ENCODE measurements at places on chromosomes 1 and 21.

DNA sequence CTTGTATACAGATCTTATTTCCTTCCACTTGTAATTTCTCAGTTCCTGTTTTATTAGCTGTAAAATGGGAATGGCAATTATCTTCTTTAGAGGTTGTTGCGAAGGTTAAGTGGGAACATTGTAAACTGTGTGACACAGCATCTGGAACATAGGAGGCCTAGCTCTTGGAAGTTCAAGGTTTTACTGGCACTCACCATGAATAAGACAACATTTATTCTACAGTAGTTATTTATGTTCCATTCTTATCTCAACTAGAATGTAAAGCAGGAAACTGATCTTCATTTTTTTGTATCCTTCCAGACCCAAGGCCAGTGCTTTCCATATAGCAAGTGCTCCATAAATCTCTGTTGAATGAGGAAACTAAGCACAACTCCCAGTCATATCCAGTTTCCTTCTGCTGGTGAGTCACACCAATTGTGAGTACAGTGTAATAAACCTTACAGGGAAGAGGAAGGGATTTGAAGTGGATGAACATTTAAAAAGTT is 1.4 kb downstream of the BCL10 start:
- no peak for DNase-seq

DNA sequence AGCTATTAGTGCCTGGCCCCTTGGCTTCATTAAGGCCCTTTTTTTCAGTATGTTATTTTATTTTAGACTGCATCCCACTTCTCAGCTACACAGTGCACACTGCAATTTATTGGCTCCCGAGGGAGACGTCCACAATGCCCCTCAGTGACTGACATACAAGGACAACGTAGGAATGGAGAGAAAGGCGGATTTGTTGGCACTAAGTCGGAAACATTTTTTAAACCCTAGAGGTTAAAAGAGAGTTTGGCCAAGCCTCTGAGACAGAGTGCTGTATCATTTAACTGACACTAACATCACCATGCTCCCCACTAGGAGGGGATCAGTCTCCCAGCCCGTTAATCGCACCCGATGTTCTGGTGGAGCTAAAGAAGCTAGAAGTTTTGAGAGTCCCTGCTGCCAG is 45.7 kb upstream of the FOXD3 start:
- no peak for DNase-seq

GRCh38 chr21:45261093-45261492 is 26.6 kb downstream of the POFUT2 start:
- no peak for DNase-seq

DNA sequence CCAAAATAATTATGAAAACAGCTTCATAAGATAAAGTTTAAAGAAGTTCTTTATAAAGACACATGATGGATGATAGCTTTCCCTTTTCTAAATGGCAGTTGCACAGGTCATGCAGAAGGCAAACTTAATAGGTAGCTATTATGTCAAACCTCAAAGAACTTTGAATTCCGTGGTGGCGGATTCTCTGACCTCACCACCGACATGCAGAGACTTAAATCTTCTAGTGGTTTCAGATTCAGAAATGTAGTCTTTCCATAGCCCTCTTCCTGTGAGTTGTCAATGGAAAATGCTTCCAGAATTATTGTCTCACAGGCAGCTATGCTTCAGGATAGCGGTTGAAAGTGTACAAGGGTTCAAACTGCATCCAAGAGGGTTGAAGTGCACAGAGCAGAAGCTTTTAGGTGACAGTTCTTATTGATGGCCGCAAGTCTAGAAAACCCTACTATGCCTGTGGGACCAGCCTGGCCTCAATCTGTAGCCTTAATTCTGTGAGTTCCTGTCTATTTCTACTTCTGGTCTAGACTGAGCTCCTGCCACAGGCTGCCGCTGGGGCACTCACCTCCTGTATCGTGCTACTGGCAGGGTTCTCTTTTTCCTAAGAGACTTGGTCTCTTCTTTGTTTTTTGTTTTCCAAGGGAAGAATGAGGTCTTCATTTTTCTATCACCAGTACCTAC is 117.0 kb upstream of the ERRFI1 start:
- no peak for DNase-seq

DNA sequence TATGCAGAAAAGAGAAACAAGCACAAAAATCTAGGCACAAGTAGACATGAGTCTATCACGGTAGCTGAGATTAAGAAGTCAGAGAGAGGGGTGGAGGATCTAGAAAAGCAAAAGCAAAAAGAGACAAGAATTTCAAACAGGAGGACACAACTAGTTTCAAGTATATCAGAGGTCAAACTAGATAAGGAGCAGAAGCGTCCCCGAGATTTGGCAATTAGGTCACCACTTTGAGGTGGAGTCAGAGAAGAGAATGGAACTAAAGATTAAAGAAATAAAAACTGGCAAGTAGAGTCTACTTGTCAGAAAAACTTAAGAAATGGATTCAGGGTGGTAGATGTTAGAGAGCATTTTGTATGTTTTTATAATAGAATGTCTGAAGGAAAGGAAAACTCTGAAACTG is 2.3 kb downstream of the SF3B4 start:
- DNase-seq: no peak

DNA sequence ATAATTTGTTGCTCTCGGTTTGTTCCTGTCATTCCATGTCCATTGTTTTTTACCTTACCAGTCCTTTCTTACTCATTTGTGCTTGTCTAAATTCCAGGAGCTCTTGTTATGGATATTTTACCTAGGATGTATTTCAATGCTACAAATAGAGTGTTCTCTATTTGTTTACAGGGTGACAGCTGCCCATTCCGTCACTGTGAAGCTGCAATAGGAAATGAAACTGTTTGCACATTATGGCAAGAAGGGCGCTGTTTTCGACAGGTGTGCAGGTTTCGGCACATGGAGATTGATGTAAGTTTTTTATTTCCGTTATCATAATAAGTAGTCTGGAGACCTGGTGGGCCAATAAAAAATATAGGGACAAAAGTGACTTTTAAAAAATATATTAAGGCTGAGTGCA is 23.0 kb downstream of the ZBED6 start:
- DNase-seq: no peak

GRCh38 chr1:43247256-43247921 is 22.4 kb upstream of the TMEM125 start:
- no peak for DNase-seq

DNA sequence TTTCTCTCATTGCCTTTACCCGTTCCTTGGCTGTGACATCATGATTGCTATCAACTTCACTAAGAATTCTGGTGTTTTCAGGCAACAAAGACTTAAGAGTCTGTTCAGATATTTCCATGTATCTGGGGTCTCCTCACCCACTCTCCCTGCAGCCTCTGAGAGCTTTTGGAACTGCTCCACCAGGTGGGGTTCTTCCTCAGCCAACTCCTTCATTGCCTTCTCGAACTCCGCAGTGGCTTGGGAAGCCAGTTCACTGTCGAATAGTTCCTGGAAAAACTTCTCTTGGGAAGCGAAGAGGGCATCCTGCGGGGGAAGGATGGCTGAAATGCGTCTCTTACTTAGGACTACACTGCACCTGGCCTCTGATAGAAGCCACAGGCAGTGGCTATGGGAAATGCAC is 2.1 kb downstream of the PEX19 start:
- no peak for DNase-seq

DNA sequence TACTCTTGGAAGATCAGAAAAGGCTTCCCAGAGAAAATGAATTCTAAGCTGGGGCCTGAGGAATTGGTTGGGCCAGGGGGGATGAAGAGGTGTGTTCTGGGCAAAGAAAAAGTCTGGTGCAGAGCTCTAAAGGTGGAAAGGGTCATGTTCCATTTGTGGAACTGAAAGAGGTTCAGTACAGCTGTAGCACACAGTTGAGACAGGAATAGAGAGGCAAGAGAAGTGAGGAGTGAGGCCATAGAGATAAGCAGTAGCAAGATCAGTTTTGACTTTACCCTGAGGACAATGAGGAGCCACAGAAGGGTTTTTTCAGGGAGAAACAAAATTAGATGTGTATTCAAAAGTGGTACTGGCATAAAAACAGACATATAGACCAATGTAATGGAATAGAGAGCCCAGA is 30.3 kb upstream of the MUTYH start:
- DNase-seq: no peak

DNA sequence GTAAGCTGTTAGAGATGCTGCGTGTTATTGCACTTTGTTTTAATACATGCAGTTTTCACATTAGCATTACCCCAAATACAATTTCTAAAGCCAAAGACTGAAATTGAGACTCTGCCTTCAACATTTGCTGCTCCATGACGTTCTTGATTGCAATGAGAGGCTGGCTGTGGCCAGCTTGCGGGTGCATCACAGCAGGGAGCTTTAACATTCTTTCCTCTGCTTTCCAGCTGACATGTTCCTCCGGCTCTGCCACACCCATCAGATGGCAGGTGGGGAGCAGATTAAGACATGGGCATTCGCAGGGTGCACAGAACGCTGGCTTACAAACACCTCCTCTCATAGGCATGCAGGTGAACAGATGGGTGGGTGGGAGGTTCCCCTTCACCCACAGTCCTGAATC is 314.1 kb downstream of the DISC1 start:
- no peak for DNase-seq

- DNase-seq: no peak
Measured at GRCh38 chr1:3892748-3893147, 7.3 kb downstream of the C1orf174 start.

DNA sequence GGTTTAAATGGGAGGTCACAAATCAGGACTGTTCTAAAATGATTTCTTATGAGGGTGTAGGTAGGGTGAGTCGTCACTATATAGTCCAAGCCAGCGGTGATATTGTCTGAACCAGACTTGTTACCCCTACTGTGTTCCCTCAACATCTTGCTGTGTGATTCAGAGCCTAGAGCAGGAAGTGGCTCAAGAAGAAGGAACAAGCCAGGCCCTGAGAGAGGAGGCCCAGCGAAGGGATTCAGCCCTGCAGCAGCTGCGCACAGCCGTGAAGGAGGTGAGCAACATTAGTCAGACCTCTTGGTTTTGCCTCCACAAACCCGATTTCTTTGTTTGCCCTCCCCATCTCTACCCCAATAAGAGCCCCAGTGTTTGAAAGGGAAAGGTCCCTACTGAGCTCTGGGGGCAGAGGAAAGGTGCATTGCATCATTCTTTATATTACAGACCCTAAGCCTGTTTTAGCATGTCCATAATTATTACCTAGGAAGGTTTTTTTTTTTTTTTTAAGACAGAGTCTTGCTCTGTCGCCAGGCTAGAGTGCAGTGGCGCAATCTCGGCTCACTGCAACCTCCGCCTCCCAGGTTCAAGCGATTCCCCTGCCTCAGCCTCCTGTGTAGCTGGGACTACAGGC is 5.0 kb upstream of the SH3BGRL3 start:
- no peak for DNase-seq

DNA sequence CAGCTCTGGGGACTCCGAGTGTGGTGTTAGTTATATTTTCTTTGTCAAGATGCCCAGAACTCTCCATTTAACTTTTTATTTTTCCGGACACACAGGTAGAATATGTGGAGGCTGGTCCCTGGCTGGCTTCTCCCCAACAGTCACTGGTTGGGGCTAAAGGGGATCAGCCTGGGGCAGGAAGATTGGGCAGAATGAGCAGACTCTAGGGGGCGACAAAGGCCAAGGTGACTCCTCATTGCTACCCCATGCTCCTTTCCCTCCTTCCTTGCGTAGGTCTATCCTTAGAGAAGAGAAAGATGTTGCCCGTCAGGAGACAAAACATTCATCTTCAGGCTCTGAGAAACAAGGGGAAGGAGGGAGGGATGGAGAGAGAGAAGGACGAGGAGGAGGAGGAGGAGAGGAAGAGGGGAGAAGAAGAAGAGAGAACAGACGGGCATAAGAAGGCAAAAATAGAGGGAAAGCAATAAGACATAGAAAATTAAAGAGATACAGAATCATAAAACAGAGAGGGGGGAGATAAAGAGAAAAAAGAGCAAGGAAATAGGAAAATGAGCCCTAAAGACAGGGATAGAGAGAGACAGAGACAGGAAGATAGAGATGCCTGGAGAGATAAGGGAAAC is 89.9 kb downstream of the FOXD2 start:
- no peak for DNase-seq

GRCh38 chr21:31299291-31300147 is 44.5 kb downstream of the TIAM1 start:
- no peak for DNase-seq

GRCh38 chr1:7292714-7293419 is 478.2 kb upstream of the VAMP3 start:
- no peak for DNase-seq

GRCh38 chr1:35191429-35192055 is 1.4 kb downstream of the SFPQ start:
- no peak for DNase-seq

DNA sequence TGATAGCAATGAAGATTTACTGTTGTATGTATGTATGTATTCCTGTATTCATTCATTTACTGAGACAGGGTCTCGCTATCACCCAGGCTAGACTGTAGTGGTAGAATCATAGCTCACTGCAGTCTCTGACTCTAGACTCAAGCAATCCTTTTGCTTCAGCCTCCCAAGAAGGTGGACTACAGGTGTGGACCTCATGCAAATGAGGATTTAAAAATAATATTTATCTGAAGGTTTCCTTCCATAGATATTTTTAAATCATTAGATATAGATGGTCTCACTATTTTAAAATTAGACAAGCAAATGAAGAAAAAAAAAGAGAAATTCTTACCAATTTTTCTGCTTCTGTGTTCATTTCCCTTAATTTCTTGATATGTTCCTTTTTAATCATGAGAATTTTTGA is 27.0 kb downstream of the MIXL1 start:
- no peak for DNase-seq

GRCh38 chr1:33004613-33005012 is 32.1 kb downstream of the AK2 start:
- DNase-seq: no peak

GRCh38 chr1:75765697-75766355 is 20.2 kb upstream of the RABGGTB start:
- no peak for DNase-seq

- no peak for DNase-seq
Measured at GRCh38 chr1:156262461-156263287, 14.8 kb upstream of the PAQR6 start.

DNA sequence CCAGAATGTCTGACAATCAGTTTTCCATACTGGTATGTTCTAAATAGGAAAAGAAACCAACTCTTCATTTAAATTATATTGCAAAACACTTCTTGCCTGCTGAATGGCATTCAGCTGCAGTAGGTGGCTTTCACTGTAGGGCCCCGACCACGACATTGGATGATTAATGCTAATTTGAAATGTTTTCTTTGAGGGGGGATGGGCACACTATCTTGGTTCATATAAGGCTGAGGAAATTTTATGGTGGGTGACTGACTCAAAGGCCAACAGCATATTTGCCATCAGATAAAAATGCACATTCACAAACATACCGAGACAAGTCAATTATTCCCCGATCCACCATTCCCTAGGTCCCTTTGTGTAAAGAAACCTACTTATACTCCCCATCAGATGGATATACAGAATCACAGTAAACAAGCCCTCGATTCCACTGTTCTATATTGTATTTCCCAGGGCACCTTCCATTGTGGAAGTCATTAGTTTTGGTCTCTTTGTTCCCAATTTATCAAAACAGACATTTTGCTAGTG is 464.2 kb upstream of the DAB1 start:
- DNase-seq: no peak

DNA sequence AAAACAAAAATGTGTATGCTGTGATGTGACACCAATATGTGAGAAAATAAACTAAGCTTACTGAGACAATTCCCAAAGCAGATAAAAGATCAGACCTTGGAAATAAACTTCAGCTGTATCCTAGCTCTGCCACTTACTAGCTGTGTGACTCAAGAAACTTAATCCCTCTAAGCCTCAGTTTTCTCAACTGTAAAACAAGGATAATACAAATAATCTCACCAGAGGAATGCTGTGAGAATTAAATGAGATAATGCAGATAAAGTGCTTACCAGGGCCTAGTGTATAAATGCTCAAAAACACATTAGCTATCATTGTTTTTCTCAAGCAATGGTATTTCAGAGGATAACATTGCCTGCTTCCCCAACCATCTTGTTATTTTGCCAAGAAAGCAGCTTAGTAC is 2.1 kb downstream of the HEATR1 start:
- DNase-seq: no peak

GRCh38 chr1:181057079-181057478 is 23.3 kb downstream of the MR1 start:
- no peak for DNase-seq
